ENCODE measurements at places on chromosomes 2 and 18.

DNA sequence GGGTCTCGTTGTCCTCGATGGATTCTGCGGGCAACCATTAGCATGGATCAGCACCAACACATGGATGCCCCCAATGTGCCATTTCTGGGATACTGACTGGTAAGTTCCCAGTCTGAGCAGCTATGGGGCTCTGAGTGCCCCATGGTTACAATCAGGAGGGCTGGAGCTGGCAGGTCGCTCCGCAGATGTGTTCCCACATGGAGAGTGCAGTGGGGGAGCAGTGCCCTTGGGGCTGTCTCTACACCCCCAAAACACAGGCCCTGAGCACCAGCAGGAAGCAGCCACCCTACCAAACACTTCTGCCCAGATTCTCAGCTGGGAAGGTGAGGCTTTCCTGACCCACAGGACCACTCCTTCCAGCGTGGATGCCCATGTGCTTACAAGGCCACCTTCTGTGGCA is 8.0 kb downstream of the NGEF start:
- no peak for DNase-seq

DNA sequence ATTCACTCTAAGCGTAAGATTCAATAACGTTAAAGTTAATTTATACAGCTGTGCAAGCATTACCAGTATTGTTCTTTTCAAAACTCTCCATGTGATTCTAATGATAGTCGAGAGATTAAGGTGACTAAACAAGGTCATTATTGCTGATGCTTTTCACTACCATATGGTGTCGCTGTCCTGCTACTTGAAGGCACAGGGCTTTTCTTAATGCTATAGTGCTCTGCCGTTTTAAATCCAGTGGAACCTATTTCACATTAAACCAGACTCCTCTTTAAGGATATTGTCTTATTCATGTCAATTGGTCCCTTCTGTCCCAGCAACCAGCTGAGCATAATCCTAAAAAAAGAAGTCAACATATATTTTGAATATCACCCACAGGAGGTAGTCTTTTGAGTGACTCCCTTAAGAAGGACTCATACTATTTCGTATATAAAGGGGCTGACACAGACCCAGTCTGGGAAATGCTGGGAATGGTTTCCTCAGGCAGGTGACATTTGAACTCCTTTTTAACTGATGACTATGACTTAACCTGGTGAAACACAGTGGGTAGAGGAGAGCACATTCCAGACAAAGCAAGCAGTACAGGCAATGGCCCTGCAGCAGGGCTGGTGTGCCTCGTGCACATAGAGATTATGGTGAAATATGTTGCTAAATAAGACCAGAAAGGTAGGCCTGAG is 53.9 kb upstream of the CYTIP start:
- peak; percentile 35 for DNase-seq

DNA sequence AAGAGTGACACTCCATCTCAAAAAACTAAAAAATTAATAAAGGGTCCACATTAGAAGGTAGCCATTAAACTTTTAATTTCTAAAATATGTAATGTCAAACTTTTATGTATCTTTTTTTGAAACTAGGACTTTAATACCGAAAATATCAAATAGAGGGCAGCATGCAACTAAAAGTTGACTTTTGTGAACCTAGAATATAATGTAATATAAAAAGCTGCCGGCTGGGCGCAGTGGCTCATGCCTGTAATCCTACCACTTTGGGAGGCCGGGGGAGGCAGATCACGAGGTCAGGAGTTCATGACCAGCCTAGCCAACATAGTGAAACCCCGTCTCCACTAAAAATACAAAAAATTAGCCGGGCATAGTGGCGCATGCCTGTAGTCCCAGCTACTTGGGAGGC is 62.8 kb downstream of the INO80D start:
- no peak for DNase-seq

GRCh38 chr2:223594831-223595230 is 7.3 kb downstream of the SCG2 start:
- no peak for DNase-seq

- DNase-seq: no peak
Measured at GRCh38 chr2:200471928-200472645, 37.8 kb downstream of the KCTD18 start.

DNA sequence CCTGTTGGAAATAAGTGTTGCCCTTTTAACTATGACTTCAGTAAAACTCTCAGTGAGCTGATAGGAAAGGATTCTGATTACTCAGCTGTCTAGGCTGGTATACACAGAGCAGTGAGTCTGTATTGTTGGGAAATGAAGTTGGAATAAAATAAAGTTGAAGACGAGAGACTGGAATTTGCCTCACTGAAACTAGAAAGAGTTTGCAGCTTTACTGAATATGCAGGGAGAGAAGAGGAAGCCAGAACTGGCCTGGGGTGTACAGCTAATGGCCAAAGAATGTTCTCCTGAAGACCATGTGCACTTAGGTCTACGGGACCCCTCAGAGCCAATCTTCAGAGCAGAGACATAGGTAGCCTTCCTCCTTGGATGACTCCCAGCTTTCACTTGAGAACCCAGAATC is 26.5 kb downstream of the EIF4E2 start:
- DNase-seq: no peak

GRCh38 chr2:109087055-109087663 is 41.8 kb upstream of the SH3RF3 start:
- DNase-seq: no peak

- DNase-seq: peak; percentile 2
Measured at GRCh38 chr2:68282811-68283418, 30.6 kb upstream of the PPP3R1 start.

- DNase-seq: peak; percentile 35
Measured at GRCh38 chr18:48412339-48412929, 3.3 kb upstream of the ZBTB7C start.

DNA sequence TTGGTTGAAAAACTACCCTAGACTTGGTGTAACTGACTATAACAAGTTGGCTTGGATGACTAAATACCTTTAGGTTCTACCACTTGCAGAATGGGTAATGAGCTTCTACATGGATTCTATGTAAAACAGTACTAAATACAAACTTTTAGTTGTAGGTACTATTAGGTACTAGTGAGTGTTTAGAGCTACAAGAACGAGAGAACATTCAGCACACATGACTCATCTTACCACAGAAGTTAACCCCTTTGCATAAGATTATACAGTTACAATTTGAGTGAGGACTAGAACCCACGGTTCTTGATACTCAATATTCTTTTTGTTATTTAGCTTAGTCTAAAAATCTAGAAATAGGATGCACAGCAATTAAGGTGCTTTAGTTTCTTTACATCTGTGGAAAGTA is 101.7 kb upstream of the TFCP2L1 start:
- DNase-seq: no peak

DNA sequence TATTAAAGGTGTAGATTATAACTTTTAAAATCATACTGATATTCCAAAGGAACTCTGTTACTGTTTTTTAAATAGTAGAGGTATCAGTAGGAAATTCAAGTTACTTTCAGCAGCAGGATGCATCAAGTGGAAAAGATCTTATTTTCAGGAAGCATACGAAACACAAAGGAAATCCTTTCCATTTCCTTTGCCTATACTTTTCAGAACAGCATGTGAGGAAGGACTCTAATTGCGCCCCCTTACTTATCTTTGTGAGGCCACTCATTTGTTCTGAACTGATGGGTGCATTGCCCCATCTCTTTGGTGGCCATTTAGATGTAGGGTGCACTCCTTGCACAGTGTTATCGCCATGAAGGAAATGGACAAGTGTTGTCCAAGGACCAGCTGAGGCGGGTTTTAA is 145.3 kb downstream of the BABAM2 start:
- no peak for DNase-seq

GRCh38 chr2:165472922-165473321 is 3.4 kb downstream of the CSRNP3 start:
- DNase-seq: no peak

DNA sequence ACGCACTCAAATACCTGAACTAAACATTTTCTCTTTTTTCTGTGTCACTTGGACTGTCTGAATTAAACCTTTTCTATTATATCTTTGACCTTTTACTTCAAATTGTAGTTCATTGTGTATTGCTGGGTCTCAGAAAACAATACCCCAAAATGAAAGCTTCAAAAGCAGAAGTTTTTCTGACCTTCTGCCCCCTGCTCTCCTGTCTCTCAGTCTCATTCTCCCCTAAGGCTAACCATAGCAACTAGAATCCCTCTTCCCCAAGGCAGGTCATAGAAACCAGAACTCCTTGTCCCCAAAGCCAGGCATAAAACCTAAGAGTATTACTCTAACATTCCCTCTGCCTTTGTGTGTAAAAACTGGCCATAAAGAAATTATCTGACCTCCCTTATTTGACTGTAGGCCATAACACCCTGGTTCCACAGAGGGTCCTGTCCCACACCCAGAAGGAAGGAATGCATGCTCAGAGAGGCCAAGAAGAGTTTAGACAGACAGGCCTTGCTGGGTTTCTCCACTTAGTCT is 93.5 kb upstream of the B3GNT2 start:
- no peak for DNase-seq

- DNase-seq: no peak
Measured at GRCh38 chr18:79926715-79927606, 24.5 kb downstream of the SLC66A2 start.

DNA sequence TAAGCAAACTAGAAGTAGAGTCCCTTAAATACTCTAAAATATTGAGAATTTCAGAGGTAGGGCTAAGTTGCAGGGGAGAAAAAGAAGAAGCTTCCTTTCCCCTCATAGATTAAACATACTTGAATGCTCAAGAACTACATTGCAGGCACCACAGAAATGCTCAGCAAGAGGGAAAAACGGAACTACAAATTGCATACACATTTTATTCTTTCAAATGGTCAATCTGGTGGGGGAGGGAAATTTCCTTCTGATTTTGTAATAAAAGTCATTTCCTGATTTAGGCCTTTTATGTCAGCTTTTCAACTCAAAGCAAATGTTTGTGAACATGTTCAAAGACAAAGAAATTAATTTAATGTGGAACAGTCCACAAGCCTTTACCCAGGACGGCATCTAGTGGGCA is 33.0 kb downstream of the FARSB start:
- DNase-seq: no peak

DNA sequence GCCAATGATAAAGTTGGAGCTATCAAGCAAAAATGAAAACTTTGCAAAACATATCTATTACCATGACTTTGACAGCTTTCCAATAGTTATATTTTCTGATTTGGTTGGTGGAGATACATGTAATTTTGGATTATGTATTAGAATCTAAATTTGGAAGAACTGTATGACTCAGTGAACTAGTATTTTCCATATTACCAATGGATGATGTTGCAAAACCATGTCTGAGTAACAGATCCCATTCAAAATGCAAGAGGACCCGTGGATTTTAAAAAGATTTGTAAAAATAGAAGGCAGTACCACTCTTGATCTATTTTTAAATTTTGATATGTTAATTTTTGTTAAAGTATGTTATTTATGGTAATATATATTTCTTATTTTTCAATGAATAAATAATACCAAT is 83.0 kb downstream of the TAF4B start:
- no peak for DNase-seq

- no peak for DNase-seq
Measured at GRCh38 chr2:59594671-59595222, 958.7 kb downstream of the BCL11A start.

- no peak for DNase-seq
Measured at GRCh38 chr2:88683160-88684021, 8.1 kb upstream of the RPIA start.

GRCh38 chr2:20366672-20367116 is 16.1 kb upstream of the PUM2 start:
- DNase-seq: no peak

DNA sequence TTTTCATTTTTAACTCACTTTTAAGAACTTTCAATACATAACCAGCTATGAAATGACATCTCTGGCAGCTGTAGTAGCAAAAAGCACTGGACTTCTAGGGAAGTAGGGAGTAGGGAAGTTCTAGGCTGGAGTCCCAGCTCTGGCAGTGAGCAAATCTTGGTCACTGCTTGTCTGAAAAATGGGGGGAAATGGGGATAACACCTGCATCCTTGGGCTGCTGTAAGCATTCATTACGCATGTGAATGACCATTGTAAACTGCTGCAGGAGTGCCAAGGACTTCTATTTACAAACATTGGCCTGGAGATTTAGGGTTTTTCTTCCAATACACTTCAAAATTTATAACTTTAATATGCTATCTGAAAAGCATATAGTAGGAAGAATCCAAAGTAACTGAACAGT is 972 bp upstream of the MPP4 start:
- DNase-seq: no peak

DNA sequence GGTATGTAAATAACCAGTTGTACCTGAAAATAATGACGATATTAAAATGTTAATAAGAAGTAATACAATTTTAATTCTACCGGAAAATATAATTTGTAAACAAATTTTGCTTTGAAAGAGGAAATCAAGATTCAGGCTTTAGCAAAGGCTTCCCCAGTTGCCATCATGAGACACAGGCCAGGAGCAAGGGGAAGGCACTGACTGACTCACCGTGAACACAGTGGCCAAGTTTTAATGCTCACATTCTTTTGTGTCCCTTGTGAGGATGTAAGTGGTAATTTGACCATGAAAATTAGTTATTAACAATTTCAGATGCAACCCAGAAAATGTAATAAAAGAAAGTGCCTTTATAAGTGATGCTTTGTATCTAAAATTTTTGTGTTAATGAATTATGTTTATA is 164.1 kb downstream of the GREB1L start:
- no peak for DNase-seq

GRCh38 chr2:10395893-10396292 is 52.2 kb downstream of the ODC1 start:
- DNase-seq: no peak

DNA sequence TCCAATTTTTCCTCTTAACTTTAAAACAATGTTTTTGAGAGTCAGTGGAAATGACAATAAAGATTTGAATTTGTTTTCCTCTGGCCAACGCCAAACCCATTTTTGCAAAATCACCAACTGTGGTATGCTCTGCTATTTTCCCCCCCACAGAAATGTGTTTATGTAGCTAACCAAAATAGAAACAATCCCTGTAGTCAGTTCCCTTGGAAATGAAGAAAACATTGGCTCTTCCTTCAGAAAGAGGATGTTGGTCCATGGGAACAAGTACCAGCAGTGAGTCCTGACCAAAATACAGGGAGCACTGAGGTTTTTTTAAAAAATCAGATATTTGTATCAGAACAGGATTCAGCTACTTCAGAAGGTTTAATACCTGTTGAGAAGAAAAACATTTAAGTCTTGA is 65.3 kb downstream of the SLC40A1 start:
- no peak for DNase-seq

GRCh38 chr2:69154106-69154505 is 141.1 kb downstream of the ANTXR1 start:
- no peak for DNase-seq

DNA sequence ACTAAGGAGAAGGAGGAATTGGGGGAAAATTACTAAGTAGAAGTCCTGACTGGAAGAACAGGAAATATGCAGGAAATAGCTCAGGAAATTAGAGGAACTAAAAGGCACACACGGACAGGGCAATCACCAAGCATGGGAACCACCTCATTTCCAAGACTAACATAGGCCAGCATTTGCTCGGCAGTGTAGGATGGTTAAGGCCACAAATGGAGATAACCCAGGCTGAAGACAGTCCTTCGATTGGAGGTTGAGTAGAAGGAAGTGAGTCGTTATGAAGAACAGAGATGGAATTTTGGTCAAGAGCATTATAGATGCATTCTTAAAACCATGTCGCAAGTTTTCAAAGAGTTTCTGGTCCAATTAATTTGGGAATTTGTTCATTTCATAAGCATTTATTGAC is 401.4 kb downstream of the ALK start:
- DNase-seq: no peak
